NCI-H345 (cell line): ENCODE measurements at places on chromosomes 6 and 20.

DNA sequence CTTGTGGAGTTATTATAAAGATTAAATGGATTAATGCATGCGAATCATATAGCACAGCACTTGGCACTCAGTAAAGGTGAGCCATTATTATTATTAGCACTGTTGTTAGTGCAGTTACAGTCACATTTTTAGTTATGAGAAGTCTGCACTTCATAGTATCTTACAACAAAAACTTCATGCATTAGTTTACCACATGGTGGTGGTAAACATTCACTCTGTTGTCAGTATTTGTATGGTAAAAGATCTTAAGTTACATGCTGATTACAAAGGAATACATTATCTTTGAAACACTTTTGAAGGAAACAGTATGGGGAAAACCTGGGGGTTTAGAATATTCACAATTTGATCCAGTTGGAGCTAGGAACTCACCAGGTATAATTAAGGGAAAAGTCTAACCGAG lies 20.8 kb downstream of the TMEM14A start:
- DNase-seq, result no peak

GRCh38 chr20:52755744-52756143 lies 216.4 kb upstream of the TSHZ2 start:
- no peak for DNase-seq

GRCh38 chr20:35699127-35699956 lies at the start of the genes NFS1 and ROMO1:
Gene NFS1 (minus strand): TSS chr20:35699352. CDS start chr20:35699288, 64 bp downstream.
Gene ROMO1 (plus strand): TSS chr20:35699405. CDS start chr20:35699633, 228 bp downstream.
- DNase-seq, result peak; percentile 91

DNA sequence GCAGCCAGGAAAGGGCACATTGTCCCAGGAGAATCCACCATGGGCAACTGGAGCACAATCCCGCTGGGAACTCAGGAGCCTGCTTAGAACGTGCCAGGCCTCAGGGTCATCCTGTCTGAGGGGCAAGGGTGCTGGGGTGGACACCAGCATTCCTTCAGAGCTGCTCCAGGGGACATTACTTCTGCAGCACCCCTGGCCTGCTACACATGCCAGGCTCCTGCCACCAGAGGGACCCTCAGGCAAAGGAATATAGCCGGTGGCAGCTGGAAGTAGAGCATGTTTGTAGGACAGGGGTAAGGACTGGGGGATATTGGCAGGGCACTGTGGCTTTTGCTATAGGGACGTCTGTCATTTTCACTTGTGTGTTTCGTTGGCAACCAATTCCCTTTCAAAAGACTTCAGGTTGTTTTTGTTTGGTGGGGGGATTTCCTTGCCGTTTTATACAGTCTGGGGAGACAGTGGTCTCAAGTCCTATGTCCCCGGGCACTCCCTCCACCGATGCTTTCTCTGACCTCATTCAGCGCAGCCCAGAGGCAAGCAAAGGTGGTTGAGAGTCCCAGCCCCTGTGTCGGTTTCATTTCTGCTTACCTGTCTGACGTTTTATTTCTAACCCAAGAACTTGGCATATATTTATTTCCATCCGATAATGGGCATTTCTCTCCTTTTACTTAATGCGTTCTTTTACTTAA lies 130.8 kb downstream of the JPH2 start:
- DNase-seq, result no peak

GRCh38 chr6:111971181-111971841 lies 82.6 kb upstream of the CCN6 start:
- DNase-seq, result no peak

GRCh38 chr6:124947971-124948451 lies 14.2 kb upstream of the RNF217 start:
- DNase-seq, result no peak

GRCh38 chr20:38831049-38831691 lies 25.7 kb downstream of the PPP1R16B start:
- no peak for DNase-seq

- no peak for DNase-seq
These were observed 54.5 kb downstream of the GINS1 start for GRCh38 chr20:25461786-25462545.

- no peak for DNase-seq
These were observed 114.7 kb downstream of the SASH1 start for GRCh38 chr6:148457137-148457842.

GRCh38 chr20:44268802-44269201 lies 21.7 kb downstream of the GDAP1L1 start:
- DNase-seq, result no peak
